ENCODE measurements at places on chromosomes 12 and 14. TPM values are rescaled to one million over a fixed set of nuclear protein-coding genes. Genes with fewer than 3 reads are reported as not detected.

The LHX5 gene
- not detected for total RNA-seq

The KIF5A gene
- under 0.01 TPM for total RNA-seq

The SMCO2 gene
- not detected for total RNA-seq

The CLEC1A gene
- total RNA-seq, result not detected

DNA sequence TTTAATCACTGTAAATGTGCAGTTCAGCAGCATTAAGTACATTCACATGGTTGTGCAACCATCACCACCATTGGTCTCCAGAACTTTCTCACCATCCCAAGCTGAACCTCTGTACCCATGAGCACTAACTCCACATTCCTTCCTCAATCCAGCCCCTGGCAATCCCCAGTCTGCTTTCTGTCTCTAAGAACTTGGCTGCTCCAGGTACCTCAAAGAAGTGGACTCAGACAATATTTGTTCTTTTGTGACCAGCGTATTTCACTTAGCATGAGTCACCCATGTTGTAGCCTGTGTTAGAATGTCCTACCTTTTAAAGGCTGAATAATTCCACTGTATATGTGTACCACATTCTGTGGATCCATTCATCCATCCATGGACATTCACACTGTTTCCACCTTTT is 64.6 kb downstream of the SLC24A4 start:
- no peak for DNase-seq

GRCh38 chr12:60805364-60805763 is 1209.5 kb downstream of the SLC16A7 start:
- DNase-seq, result no peak

GRCh38 chr14:23537351-23538049 is 14.1 kb downstream of the ZFHX2 start:
- DNase-seq, result peak; percentile 33

DNA sequence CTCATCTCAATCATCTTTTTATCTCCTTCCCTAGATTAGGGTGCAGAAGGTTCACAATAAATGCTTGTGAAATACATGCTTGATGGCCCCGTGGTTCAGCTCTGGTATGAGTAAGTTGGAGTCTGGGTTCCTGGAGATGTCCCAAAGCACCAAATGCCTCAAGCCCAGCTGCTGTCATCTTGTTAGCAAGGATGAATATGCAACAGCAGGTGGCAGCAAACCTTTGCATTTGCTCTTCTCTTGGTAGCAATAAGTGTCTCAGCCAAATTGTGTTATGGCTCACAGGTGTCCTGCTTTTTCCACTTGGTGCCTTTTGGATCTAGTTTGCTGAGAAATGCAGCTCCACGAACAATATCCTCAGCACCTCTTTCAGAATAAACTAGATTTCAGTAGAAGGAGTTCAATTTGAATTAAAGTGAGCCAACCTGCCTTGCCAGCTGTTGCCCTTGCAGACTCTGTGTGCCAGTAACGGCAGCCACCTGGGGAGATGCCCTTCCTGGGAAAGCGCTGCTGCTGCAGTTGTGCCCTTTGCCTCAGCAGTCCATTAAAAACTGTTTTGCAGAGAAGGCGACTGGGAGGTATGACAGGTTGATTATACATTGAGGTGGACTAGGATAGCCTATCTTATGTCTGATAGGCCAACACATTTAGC is 417.3 kb downstream of the SNAPC1 start:
- peak; percentile 91 for DNase-seq

DNA sequence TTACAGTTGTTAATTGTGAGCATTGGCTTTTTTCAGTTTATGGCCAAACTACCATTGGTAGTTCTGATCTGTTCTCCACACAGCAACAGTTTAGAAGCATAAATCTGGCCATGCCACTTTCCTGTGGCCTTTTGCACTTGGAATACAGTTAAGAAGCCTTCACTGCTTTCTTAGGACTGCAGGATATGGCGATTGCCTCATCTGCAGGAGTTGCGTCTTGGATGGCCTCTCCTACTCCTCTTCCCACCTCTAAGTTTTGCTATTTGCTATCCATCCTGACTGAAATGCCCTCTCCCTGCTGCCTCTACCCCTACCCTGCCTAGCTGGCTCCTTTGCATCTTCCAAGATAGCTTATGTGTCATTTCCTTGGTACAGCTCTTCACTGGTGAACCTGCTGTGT is 12.8 kb upstream of the BMAL2 start:
- peak; percentile 24 for DNase-seq

- no peak for DNase-seq
Measured at GRCh38 chr12:26997003-26997402, 17.2 kb downstream of the TM7SF3 start.

Data from GM23248 (cell line).